ENCODE measurements at places on chromosomes 4 and X. TPM values are rescaled to one million over a fixed set of nuclear protein-coding genes. Genes with fewer than 3 reads are reported as not detected.

GRCh38 chr4:75948822-75949444 is 8.1 kb upstream of the NAAA start:
- DNase-seq: no peak

DNA sequence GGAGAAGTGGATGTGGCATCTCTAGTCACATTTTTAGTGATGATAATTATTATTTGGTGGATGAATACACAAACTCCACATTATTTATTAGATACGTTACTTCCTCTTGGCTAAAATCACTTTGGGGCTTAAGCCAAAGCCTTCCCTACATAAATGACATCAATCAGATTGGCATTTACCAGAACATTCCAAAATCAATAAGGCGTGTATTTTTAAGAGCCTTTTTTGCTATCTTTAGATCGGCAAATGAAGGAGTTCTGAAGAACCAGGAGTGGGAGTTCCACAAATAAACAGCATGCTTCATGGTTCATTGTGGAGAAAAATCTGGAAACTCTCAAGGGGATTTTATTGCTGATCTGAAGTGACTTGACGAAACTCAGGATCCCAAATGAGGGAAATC is 89.7 kb downstream of the AMELX start:
- DNase-seq: no peak

PRPS1 gene
- polyA plus RNA-seq: 54.2 TPM

DNA sequence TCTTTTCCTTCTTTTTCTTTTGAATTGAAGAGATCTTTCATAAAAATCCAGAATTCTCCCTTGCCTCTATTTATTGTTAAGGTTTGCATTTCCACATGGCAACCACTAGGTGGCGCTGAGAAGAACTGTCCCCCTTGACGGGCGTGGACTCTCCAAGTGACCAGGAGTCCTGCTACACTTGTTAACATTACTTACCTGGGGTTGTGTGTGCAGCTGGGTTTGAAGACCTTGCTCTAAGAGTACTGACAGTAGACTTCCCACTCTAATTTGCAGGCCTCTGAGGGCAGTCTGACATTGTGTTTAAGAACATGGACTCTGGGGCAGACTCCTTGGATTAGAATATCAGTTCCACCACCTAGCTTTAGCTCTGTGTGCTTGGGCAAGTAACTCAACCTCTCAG is 52.8 kb downstream of the GPRIN3 start:
- no peak for DNase-seq

- DNase-seq: no peak
Measured at GRCh38 chr4:110073053-110073845, 125.2 kb downstream of the ELOVL6 start.

DNA sequence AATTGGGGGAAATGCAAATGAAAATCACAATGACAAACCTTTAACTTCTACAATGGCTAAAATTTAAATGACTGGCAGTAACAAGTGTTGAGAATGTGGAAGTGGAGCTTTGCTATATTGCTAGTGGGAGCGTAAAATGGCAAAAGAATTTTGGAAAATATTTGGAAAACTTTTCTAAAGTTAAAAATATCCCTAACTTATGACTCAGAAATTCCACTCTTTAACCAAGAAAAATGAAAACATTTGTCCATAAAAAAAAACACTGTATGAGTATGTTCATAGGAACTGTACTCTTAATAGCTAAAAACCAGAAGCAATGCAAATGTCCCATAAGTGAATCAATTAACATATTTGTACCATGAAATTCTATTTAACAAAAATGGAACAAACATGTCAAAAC is 3.6 kb downstream of the TBCK start:
- no peak for DNase-seq

SPOCK3 gene
- polyA plus RNA-seq: 9.6 TPM

DNA sequence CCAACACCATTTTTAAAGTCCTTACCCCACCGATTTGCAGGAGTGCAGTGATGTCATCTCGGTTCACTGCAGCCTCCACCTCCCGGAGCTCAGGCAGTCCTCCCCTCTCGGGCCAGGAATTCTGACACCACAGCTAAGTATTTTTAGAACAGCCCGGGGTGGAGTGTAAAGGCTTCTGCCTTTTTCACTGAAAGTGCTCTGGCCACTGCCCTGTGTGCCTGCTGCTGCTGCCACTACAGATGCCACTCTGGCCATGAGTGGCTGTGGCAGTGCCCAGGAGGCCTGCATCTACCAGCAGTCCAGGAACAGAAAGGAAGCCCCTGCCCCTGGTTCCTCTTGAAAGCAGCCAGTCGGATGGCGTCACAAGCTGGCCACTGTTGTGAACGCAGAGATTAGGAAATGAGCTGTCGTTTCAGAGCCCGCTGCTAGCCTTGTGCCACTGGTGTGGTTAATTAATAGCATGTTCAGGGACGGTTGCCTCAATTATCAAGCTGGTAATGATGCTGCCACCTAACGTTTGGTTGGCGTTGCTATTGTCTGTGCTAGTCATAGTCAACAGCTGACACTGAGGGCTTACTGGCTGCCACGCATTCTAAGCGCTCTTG is 23.6 kb upstream of the TBC1D14 start:
- no peak for DNase-seq

DNA sequence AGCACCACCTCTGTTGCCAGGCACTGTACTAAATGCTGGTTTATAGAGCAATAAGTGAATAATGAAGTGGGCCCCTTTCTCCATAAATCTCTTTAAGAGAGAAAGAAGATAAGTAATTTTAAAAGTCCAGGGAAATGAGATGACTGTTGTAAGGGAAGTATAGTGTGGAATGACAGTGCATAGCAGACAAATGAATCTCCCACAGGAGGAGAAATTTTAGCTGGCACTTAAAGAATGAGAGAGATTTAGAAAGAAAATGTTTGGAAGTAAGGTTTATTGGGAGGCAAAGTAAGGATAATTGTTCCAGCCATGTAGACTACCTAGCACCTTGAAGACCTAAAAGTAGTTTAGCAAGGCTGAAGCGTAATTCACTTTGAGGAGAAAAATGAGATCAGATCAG is 1081.1 kb upstream of the PABPC4L start:
- DNase-seq: no peak

TMEM47 gene
- polyA plus RNA-seq: 38.9 TPM

FOXR2 gene
- not detected for polyA plus RNA-seq
